ENCODE measurements at places on chromosomes 12 and 14.
A peak's percentile ranks its signal among the peaks of the same experiment; 100 is the strongest.

- DNase-seq, result no peak
These were observed 82.8 kb downstream of the BTG1 start for GRCh38 chr12:92062539-92063493.

GRCh38 chr14:55577229-55577628, 2.8 kb upstream of the KTN1 start:
- no peak for DNase-seq

DNA sequence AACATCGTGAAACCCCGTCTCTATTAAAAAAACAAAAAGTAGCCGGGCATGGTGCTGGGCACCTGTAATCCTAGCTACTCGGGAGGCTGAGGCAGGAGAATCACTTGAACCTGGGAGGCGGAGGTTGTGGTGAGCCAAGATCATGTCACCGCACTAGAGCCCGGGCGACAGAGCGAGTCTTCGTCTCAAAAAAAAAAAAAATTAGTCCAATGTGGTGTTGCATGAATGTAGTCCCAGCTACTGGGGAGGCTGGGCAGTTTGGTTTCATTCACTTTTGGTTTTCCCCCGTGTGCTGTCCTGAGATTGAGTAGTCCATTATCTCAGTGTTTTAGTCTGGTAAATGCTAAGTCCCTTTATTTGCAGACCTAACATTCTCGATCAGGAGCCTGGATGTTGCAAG, 19.5 kb downstream of the RPS29 start:
- DNase-seq, result no peak

- DNase-seq, result peak; percentile 41
These were observed 81.8 kb downstream of the SLC38A1 start for GRCh38 chr12:46187023-46187422.

DNA sequence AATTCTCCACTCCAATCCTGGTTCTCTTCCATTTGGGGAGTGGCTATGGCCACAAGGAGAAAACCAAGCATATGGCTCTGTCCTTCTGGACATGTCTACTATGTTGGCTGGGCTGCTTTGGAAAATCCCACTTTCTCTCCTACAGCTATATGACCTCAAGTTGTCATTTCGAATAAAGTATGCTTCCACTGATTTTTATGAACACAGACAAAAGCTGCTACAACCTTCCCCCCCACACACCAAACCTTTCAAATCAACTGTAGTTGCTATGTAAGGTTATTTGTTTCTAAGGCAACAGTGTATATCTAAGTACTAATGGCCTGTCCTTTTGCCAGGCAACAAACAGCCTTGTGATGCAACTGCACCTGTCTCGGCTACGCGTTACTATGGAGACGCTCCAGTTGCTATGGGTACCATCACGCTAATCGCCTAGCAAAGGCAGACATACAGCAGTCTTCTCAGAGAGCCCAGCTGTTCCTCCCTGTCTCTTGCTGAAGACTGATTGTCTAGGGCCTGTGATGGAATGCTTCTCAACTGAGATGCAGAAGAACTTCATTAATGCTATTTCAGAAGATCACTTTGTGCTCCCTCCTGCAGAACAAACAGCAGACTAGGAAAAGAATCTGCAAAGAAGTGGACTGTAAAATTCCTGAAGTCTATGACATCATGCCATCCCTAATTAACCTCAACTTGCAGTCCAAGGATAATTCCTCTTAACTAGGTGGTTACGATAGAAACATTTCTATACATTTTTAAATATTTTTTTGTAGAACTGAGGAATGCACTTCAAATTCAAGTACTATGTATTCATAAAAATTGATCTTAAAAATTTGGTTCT, 67.6 kb downstream of the FOXN3 start:
- DNase-seq, result peak; percentile 92

DNA sequence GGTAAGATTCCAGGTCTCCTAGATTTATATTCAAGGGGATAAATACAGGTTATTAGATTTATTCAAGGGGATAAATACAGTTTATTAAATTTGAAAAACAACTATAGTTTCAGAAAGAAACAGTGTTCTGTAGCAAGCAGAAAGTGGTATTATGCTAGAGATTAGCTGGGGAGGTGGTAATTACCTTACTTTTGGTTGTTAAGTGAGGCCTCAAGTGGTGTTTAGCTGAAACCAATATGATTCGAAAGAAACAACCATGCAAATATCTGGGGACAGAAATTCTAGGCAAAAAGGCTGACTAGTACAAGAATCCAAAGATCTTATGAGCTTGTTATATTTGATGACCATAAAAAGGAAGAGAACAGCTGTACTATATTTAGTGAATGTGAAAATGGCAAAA, 6.2 kb downstream of the OR4N5 start:
- DNase-seq, result no peak

GRCh38 chr14:106691601-106692291, 1165.4 kb downstream of the TMEM121 start:
- no peak for DNase-seq

DNA sequence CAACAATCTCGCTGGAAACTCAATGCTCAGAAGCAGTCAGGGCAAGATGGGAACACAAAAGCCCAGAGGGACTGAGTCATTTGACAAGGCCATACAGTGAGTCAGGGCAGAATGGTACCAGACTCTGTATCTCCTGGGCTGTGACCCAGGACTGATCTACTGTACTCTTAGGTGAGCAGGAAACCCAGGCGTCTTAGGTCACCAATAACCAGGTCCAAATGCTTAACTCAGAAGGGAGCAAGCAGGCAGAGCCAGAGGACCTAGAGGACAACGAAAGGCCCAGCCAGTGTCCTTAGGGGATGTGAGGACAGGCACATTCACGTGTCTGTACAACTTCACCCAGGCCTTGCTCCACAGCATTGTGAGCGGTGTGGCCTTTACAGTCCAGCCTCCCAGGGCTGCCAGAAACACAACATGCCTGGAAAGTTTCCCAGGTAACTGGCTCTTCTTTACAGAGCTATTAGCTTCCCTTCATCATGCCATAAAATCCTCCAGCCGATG, 69.9 kb downstream of the ARL6IP4 start:
- DNase-seq, result peak; percentile 57

GRCh38 chr12:96383991-96384390, 16.2 kb downstream of the CDK17 start:
- DNase-seq, result no peak

GRCh38 chr14:75996488-75996887, 10.9 kb downstream of the IFT43 start:
- no peak for DNase-seq

GRCh38 chr14:22556990-22557623, 31.9 kb downstream of the DAD1 start:
- DNase-seq, result peak; percentile 88

GRCh38 chr14:60544659-60545058, 35.7 kb downstream of the SIX6 start:
- no peak for DNase-seq

DNA sequence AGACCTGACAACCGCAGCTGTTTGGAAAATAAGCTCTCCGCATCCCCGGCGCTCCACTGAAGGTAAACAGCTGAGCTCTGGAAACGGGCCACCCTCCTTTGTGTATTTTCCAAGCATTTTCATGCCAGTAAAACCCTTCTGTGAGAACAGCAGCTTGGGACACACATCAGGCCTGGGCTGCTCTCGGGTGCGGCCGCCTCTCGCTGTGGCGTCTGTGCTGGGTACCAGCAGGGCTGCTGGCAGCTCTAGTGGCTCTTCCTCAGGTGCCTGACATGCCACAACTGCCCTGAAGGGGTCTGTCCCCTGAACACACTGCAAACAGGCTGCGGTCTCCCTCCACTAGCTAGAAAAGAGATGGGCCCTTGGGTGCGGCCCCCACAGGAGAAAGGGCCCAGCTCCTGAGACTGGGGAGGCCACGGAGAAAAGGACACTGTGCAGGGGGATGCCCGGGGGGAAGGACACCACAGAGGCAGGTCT, 96.3 kb downstream of the ITPK1 start:
- DNase-seq, result peak; percentile 64

- no peak for DNase-seq
These were observed 10.9 kb upstream of the PIK3C2G start for GRCh38 chr12:18250313-18250916.

DNA sequence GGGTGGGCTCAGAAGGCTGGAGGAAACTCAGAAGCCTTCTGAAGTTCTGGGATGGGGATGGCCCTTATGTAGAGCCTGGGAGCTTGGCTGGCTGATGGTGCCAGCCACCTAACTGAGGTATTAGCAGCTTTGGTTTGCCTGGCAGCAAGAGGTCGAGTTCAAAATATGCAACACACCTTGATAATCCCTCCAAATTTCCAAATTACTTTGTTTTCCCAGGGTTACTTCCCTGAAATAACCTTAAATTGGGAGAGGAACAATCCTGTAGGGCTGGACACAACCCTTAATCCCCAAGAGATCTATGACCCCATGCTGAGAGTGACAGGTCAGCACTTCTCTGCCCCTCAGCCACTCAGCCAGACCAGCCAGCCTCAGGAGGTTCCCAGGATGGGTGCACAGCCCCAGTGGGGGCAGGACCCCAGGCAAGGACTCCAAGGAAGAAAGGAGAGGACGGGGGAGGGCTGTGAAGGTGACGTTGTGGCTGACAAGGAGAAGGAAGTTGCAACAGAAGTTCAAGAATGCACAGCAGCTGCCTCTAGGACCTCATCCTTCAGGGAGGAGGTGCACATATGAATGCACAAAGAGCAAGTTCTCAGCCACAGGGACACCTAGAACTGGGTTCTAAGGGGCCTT, 18.6 kb upstream of the KRT77 start:
- no peak for DNase-seq

DNA sequence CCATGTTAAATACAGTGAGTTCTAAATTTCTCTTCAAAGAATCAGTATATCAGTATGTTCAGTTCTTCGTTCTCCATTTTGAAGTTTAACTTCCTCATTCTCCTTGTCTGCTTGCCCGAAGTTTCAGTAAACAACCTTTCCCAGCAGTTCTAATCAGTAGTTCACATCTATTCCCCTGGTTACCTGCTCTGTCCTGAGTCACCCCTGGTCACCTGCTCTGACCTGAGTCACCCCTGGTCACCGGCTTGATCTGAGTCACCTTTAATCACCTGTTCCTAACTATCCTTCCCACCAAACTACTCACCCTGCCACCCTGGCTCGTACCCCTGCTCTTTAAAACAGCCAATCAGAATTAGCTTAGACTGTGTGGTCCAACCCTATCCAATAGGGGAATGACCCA, 9.4 kb upstream of the OR10G3 start:
- no peak for DNase-seq
